ENCODE measurements at places on chromosomes 16 and 17.

GRCh38 chr16:81483970-81484595, 39.5 kb downstream of the CMIP start:
- no peak for DNase-seq

- DNase-seq: no peak
Observed at GRCh38 chr16:54334208-54334607, 47.6 kb upstream of the IRX3 start.

DNA sequence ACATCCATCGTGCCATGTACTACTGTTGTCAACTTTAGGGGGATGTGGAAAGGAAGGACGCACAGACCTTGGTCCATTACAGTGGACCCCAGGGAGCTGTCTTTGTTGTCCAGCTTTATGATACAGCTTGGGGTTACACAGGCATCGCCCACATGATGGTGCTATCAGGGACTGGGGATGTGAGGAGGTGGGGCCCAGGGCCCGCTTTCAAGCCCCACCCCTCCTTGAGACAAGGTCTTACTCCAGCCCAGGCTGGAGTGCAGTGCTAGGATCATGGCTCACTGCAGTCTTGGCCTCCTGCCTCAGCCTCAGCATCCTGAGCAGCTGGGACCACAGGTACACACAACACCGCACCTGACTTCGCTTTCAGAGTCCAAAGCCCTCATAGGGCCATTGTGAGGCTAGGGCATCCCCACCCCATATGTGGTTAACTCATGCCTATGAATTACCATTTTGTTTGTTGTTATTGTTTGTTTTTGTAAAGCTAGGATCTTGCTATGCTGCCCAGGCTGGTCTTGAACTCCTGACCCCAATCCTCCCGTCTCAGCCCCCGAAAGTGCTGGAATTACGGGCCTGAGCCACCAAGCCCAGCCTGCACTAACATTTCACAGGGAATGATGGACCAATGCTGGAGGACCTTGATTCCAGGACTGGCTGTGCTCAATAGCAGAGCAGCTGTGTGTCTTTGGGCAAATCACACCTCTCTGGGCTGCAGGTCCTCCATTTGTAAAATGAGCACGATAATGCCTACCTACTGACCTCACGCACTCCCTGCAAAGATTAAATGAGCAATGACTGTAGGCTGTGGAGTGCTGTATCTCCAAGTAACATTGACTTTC, 17.2 kb downstream of the ST3GAL2 start:
- no peak for DNase-seq

GRCh38 chr17:46074540-46074939, 75.5 kb downstream of the STH start:
- no peak for DNase-seq

DNA sequence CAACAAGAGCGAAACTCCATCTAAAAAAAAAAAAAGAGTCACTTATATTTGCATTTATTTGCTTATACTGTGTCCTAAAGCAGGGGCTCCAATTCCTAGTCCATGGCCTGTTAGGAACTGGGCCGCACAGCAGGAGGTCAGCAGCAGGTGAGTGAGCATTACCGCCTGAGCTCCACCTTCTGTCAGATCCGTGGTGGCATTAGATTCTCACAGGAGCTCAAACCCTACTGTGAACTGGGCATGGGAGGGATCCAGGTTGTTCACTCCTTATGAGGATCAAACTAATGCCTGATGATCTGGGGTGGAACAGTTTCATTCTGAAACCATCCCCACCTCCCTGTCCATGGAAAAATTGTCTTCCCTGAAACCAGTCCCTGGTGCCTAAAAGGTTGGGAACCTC, 24.9 kb downstream of the ITGB3 start:
- no peak for DNase-seq

DNA sequence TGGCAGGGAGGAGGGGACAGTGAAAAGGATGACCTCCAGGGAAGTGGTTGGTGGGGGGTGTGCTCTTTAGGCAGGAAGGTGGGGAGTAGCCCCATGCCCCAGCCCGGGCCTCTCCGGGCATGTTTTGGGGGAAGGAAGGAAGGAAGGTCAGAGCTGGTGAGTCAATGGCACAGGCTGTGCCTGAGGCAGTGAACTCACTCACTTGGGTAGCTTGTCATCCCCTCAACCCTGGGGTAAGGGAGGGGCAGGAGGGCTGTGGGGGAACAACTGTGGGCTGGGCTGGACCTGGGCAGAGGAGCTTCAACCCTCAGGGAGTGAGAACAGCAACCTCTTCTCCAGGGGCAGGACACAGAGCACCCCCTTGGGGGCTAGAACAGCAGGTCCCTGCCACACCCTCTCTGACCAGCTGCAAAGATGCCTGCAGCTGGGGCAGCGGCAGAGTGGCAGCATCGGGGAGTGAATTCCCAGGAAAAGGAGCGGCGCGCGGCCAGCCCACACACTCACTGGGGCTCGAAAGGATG, 6.3 kb downstream of the CSF3 start:
- DNase-seq: no peak

GRCh38 chr16:65318138-65318537, 196.3 kb upstream of the CDH11 start:
- DNase-seq: no peak

GRCh38 chr17:30232824-30233427, 2.6 kb downstream of the SLC6A4 start:
- no peak for DNase-seq

DNA sequence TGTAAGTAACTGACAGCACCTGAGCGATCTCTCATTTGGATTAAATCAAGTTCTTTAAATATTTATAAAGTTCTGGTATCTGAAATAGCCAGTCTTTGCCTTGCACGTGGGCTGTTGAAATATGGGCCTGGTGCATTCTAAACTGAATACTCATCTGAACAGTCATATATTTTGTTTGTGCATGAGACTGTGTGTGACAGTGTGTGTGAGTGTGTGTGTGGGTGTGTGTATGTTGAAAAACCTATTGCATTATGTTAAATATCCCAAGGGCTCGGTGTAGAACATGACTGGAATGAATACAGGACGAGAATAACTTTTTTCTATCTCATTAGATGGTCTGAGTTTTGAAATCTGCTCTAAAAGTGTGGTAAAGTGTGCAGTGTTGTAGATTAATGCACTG, 82.4 kb upstream of the TOX3 start:
- no peak for DNase-seq

DNA sequence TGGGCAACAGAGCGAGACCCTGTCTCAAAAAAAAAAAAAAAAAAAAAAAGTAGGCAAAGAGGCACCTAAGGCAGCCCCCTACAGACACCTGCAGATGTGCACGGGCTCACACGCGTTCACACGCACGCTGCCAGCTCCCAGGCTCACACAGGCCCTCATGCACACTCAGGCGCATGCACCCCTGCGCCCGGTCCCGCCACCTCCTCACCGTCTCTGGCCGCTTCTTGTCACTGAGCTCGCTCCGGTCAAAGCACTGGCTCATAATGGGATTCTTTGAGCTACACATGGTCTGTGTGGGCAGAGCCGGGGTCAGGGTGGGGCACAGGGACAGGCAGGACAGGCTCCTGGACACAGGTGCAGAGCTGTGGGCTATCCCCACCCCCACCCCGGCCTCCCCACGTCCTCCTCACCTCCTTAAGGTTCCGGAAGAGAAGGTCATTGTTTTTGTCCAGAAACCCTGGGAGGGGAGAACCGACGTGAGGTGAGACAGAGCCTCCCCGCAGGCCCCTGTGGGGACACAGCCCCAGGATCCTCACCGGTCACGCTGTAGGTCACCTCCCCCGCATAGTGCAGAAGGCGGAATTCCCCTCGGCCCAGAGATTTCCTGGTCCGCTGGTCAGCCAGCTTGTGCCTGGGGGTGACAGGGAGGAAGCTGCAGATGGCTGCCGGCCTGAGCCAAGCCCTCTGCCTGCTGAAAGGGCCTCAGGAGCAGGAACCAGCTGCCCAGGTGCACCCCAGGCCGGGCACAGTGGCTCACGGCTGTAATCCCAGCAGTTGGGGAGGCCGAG, 17.9 kb downstream of the MYO1C start:
- DNase-seq: peak; percentile 79

DNA sequence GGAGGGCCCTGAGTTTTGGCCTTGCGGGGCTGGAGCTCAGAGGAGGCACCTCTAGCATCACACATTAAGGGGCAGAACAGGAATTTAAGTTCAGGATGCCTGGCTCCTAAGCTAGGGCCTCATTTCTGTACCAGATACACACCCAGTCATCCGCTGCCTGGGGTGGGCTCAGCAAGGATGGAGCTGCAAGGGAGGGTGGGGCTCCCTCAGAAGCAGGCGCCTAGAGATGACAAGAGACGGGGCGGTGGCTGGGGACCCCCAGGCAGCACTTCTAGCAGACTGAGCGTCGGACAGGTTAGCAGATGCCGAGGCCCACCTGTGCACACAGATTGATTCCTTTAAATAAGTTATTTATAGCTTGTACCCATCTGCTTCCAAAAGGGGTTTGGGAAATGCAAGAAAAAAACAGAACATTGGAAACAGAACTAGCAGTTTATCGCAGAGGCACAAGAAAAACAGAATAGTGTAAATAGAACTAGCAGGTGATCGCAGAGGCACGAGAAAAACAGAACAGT, 47.6 kb upstream of the CBFA2T3 start:
- DNase-seq: no peak

DNA sequence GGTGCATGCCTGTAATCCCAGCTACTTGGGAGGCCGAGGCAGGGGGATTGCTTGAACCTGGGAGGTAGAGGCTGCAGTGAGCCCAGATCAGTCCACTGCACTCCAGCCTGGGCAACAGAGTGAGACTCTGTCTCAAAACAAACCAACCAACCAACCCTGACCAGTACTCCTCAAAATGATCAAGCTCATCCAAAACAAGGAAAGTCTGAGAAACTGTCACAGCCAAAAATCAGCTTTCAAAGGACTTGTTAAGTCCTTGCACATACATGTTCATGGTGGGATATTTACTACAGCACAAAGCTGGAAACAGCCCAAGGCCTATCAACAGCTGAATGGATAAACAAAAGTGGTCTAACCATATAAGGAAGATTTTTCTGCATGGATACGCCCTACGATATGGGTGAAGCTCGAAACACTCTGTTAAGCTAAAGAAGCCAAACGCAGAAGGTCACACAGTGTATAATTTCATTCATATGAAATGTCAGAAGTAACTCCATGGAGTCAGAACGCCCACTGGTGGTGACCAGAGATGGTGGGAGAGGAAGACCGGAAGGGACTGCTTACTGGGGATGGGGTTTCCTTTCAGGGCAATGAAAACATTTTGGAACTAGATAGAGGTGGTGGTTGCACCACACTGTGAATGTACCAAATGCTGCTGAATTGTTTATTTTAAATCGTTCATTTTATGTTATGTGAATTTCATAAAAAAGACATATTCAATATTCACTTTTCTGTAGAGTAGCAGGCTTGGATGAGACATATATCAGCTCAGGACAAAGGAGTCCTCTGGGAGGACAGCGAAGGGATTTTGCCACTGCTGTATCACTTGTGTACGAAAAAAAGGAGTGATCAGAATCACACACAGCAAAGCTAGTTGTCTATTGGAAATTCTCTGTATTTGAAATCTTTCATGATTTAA, 17.7 kb downstream of the CCL17 start:
- no peak for DNase-seq

GRCh38 chr16:86668136-86668910, 90.0 kb downstream of the FOXL1 start:
- DNase-seq: no peak

- DNase-seq: no peak
Observed at GRCh38 chr16:21625026-21625425, 25.6 kb downstream of the METTL9 start.

GRCh38 chr17:33013596-33014375, 22.1 kb downstream of the SPACA3 start:
- no peak for DNase-seq

DNA sequence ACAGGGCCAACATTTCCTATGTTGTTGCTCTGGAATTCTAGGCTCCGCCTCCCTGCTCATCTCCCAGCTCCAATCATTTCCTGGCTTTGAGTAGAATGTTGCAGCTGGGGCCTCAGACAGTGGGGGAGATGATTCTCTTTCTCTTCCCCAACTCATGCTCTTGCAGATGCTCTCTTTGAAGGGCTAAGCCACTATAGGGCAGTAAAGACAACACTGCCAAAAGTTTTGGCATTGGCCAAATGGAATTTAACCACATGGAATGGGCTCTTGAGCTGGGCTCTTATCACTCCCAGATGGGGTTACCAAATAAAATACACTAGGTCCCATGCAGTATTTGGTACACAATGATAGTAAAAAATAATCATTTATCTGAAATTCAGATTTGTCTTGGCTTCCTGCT, 19.6 kb upstream of the EFCAB13 start:
- DNase-seq: no peak

- no peak for DNase-seq
Observed at GRCh38 chr17:53757559-53757958, 65.2 kb upstream of the KIF2B start.

DNA sequence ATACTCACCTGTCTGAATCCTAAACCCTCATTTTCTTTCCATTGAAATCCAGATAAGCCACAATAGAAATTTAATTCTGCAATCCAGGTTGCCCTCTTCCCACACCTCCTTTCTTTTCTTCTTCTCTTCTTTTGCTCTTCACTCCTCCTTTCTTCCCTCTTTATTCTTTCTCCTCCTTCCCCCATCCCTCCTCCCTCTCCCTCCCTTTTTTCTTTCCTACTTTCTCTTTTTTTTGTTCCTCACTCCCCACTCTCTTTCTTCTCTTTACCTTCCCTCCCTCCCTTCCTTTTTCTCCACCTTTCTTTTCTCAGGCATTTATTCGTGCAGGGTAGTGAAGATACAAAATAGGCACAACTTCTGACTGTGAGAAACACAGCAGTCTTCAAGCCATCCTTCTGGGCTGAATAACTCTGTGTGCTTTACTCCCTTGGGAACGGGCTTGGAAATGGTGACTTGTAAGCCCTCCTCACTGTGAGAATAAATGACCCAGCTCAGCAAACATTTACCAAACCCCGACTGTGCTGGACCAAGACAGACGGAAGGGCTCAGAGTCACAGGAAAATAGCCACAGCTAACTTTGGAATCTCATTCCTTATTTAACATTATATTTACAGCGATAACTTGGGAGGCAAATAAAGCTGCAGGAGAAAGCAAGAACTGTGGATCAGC, 140.8 kb downstream of the HAPSTR1 start:
- DNase-seq: no peak
